ENCODE measurements at places on chromosomes 7 and 10.

DNA sequence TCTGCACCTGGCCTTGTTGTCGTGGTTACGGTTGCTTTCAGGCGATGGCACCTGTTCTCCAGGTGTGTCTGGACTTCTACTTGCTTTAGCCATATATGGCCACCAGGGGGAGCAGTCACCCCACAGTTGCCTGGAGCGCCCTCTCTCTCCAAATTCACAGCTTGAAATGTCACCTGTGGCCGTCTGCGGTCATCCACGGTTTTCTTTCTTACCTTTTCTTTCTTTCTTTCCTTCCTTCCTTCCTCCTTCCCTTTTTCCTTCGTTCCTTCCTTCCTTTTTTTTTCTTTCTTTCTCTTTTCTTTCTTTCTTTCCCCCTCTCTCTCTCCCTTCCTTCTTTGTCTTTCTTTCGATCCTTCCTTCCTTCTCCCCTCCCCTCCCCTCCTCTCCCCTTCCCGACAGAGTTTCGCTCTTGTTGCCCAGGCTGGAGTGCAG lies 150.5 kb upstream of the VKORC1L1 start:
- no peak for DNase-seq

DNA sequence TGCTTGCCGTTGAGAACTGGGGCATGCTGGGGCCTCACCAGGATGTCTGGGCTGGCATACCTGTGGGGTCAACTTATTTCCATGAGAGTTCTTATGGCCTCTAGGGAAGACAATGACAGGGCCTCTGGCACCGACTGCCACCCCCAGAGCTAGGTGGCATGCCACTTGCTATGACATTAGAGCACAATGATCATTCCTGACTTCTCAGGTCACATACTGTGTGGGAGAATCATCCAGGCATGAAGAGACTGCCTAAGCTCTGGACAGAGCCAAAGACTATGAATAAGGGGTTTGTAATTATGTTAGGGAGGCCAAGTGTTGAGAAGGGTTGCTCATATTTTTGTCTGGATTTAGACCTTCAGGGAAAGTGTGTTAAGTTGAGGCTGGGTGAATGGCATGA lies 97.5 kb downstream of the PTPN20 start:
- no peak for DNase-seq

GRCh38 chr10:42475168-42476098 lies 162.9 kb downstream of the ZNF33B start:
- DNase-seq: peak; percentile 1

DNA sequence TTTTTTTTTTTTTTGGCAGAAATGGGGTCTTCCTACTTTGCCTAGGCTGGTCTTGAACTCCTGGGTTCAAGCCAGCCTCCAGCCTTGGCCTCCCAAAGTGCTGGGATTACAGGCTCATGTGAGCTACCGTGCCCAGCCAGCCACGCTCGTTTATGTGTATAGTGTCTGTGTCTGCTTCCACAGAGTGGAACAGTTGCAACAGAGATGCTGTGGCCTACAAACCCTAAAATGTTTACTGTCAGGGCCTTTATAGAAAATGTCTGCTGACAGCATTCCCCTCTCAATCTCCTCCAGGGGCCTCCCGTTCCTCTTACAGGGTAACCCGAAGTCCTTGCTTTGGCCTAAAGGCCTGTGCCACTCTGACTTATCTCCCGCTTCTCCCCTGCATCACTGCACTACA lies 87.6 kb upstream of the LEP start:
- DNase-seq: no peak

GRCh38 chr10:32131388-32131787 lies 75.2 kb upstream of the KIF5B start:
- DNase-seq: no peak

DNA sequence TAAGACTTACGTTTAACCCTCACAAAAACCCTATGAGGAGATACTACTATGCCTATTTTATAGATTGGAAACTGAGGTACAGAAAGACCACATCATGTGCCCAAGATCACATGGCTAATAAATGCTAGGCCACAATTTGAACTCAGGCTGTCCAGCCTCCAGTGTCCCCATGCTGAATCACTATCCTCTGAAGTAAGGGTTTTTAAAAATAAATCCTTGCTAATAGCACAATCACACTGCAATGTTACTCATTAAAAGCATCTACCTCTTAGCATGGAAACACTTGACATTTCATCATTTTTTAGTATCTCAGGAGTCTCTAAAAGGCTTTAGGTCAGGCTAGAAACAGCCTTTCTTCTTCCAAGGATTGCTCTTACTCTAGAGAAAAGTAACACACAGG lies 50.0 kb upstream of the PPP1R3C start:
- DNase-seq: no peak

- no peak for DNase-seq
These were observed 21.8 kb downstream of the DPYSL4 start for GRCh38 chr10:132208462-132209050.

- DNase-seq: no peak
These were observed 4.6 kb upstream of the MDFIC start for GRCh38 chr7:114917211-114917839.

DNA sequence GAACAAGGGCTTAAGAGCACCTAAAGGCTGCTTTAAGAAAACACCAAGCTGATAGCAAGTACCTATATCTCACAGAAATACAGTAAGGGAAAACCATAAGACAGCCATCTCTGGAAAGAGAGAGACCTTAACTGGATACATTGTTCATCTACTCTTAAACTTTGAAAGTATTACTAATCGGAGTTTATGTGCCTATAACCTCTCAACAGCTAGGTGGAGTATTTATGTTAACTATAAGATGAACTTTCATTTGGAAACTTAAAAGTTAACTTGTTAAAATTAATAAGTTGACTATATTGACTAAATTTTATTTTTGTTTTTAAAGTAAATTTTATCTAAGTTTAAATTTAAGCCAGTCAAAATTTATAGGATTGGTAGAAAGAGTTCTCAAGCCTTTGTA lies 90.6 kb downstream of the USP6NL start:
- no peak for DNase-seq

DNA sequence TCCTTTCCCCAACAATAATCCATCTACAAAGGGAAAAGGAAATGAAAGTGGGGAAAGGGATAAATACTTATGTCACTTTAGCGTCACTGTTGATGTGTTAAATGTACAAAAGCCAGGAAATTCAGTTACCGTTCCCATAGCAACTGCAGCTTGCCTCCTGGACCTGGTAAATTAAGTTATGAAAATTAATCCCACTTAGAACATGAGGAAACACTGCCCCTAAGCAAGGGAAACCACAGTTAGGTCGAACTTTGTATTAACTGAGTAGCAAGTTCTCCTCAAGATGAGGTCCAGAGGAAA lies 338.2 kb upstream of the AOAH start:
- no peak for DNase-seq

- no peak for DNase-seq
These were observed 11.7 kb upstream of the GPAM start for GRCh38 chr10:112195224-112195623.

- DNase-seq: no peak
These were observed 113.6 kb upstream of the MACROH2A2 start for GRCh38 chr10:69939061-69939460.

GRCh38 chr10:80260295-80261243 lies 28.9 kb downstream of the MAT1A start:
- no peak for DNase-seq

DNA sequence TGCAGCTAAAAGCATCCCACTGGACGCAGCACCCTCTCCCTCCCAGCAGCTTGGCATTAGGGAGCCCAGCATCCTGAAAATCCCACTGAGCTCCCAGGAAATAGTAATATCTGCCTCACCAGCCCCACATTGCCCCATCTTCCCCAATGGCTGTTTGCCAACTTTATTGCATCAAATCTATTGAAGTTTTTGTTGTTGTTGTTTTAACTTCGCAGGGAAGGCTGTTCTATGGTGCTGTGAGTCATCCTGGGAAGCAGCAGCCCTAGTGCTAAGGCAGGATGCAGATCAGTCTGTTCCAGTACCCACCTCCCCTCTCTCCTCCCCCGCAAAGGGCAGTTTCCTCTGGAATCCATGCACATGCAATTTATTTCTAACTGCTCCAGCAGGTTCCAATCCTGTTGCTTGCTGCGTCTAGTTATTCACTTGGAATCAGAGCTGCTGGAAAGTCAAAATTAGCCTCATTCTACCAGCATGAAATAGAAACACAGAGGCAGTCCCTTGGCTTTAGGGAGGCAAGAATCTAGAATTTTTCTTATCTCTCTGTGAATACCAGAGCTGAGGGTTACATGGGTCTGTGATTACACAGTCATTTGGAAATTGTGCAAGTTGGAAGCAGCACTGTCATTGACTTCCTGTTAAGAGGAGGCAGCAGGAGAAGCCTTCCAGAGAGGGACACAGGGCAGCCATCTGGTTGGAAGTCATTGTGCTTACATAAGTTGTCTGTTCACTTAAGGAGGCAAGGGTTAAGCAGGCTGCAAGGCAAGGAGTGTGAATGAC lies 115.9 kb upstream of the CACUL1 start:
- peak; percentile 17 for DNase-seq

DNA sequence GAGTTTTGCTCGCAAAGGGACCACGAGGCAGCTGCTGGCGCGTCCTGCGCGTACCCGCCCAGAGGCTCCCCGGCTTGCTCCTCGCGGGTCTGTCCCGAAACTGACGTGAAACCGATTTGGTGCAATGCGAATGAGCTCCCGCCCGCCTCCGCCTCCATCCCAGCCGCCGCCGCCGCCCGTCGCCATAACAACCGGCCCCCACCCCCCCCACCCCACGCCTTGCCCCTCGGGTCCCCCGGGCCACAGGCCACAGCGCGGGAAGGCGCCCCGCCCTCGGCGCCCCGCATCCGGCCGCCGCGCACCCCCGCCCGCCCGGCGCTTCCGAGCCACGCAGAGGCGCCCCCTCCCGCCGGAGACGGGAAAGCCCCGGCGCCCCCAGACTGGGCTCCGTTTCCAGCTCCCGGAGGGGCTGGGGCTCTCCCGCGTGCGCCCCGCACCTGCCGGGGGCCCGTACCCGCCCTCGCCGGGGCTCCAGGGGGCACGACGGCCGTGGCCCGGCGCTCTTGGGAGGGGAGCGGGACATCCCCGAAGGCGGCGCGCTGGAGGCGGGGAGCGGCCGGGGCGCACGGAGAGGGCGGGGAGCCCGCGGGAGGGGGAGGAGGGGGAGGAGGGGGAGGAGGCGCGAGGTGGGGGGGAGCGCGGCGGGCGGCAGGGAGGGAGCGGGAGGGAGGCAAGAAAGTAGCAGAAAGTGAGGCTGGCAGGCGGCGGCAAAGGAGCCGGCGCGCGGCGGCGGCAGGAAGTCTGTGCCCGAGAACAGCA lies at the start of gene CAMK1D:
Gene CAMK1D, plus strand, starts transcription at position 678 of the 759 bp plus-strand sequence.
- DNase-seq: peak; percentile 17

DNA sequence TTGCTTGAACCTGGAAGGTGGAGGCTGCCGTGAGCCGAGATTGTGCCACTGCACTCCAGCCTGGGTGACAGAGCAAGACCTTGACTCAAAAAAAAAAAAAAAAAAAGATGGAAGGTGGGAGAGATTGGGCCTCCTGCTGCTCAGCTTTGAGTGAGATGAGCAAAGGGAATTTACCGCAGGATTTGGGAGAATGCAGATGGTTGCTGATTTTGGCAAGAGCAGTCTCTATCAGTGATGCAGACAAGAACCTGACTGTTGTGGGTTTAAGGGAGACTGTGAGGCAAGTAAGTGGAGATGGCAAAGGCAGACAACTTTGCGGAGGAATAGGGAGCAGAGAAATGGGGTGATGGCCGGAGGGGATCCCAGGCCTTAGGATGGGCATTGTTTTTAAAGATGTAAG lies 1140.8 kb upstream of the AUTS2 start:
- DNase-seq: no peak

GRCh38 chr10:79249186-79250121 lies 97.8 kb upstream of the PPIF start:
- no peak for DNase-seq

GRCh38 chr10:17913604-17914003 lies 38.1 kb upstream of the SLC39A12 start:
- DNase-seq: no peak

DNA sequence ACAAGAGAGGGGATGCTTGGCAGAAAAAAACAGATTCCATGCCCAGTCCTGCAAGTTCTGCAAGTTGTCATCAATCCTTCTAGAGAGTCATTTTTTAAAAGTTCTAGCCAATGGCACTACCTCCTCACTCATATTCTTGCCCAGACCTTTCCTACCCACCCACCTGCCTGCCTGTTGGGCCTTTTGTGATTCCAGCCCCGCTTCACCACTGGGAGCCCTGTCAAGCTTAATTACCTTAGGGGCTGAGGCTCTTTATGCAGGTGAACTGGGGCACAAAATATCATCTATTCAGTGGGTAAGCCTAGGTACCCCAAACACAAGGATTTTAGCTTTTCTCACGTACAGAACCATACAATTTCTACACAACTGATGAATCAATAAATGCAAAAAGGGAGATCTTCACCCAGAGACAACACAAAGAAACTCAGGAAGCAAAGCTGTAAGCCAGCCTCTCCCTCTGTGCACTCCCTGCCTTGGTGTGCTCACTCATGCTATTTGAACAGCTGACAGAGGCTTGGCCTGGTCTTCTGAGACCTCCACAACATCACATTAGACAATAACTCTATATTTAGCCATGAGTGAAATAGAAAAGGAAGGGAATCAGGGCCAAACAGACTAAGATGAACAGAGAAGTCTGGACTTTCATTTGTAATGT lies 222.6 kb downstream of the HTR7 start:
- no peak for DNase-seq

- no peak for DNase-seq
These were observed 2.7 kb upstream of the TMEM254 start for GRCh38 chr10:80075781-80076180.

DNA sequence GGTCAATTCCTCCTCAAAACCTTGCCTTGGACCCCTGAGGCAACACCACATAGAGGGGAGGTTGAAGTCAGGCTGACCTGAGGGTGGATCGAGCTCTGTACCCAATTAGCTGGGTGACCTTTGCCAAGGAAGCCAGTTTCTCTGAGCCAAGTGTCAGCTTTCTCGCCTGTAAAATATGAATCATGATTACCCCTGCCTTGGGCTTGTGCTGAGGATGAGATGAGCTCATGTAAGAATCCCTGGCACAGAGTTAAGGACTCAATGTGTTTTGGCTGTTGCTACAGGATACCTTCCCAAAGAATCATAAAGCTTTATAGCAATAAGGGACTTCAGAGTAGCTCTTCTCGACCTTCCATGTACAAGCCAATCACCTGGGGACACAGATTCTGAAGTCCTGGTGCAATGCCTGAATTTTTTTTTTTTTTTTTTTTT lies 43.5 kb upstream of the CACUL1 start:
- DNase-seq: no peak

DNA sequence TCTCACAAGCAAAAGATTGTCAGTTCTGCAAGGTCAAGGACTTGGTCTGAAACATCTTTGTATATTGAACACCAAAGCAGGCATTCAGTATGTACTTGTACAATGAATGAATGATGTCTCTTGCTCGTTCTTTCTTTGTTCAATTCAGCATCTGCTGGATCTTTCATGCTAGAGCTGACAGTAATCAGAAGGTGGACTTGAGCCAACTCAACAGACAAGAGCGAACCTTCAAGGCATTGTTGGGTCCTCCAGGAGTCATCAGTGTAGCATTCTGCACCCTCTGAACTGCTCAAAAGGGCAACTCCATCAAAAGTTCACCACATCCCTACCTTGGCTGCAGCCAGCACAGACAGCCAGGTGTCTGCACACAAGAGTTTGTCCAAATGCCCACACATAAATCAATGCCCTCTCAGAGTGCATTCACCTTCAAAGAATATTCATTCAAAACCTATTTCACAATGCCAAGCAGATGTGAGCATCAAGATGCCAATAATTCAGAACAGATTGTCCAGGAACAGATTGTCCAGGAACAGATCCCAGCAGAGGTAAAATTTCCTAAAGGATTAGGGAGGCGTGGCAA lies 386.7 kb downstream of the CALN1 start:
- no peak for DNase-seq

GRCh38 chr7:63998549-63998948 lies at the start of gene ZNF722:
TSS of gene ZNF722 (plus strand) at chr7:63998849. CDS start at chr7:63998962, 113 bp downstream.
- no peak for DNase-seq

GRCh38 chr10:72228318-72228751 lies 12.3 kb upstream of the ASCC1 start:
- DNase-seq: no peak

GRCh38 chr10:11089272-11089671 lies 71.6 kb downstream of the CELF2 start:
- DNase-seq: no peak

All from GOT3 (cell line).